ENCODE measurements at places on chromosomes 16 and 17.

- DNase-seq = peak; percentile 21
Observed at GRCh38 chr16:19884611-19885450, at the start of gene GPRC5B. TSS of gene GPRC5B (minus strand) at chr16:19884848. CDS start at chr16:19872845, 12,003 bp downstream.

GRCh38 chr16:88743693-88744576, 37.6 kb downstream of the CTU2 start:
- DNase-seq = peak; percentile 66

DNA sequence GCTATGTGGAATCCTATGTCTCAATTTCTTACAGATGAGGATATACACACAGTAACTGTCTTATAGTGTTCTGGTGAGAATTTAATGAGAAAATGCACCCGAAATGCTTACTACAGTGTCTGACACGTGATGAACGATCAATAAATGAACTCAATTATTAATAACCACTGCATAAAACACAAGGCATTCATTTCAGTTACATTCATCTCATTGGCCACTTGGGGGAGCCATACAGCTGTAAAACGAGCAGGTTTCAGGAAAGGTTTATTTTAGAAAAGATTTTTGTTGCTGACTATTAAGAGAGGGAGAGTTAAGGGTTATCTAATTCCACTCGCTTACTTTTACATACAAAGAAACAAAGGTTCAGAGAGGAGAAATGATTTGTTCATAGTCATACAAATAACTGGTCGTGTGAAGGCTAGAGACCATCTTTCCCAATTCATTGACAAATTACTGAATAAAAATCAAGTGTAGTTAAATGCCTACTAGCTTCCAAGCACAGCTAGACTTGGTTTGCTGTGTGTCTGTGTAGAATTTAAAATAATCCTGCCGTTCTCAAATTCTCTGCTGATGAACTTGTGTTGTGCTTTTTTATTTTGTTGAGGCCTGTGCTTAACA, 160.1 kb downstream of the MAP2K4 start:
- DNase-seq = no peak

- DNase-seq = no peak
Observed at GRCh38 chr17:60749050-60749449, 71.4 kb downstream of the BCAS3 start.

- DNase-seq = no peak
Observed at GRCh38 chr17:81018044-81018802, 16.7 kb upstream of the BAIAP2 start.

- peak; percentile 40 for DNase-seq
Observed at GRCh38 chr17:81665205-81666091, 957 bp downstream of the OXLD1 start.

- DNase-seq = no peak
Observed at GRCh38 chr16:60979119-60979518, 1057.1 kb downstream of the CDH8 start.

DNA sequence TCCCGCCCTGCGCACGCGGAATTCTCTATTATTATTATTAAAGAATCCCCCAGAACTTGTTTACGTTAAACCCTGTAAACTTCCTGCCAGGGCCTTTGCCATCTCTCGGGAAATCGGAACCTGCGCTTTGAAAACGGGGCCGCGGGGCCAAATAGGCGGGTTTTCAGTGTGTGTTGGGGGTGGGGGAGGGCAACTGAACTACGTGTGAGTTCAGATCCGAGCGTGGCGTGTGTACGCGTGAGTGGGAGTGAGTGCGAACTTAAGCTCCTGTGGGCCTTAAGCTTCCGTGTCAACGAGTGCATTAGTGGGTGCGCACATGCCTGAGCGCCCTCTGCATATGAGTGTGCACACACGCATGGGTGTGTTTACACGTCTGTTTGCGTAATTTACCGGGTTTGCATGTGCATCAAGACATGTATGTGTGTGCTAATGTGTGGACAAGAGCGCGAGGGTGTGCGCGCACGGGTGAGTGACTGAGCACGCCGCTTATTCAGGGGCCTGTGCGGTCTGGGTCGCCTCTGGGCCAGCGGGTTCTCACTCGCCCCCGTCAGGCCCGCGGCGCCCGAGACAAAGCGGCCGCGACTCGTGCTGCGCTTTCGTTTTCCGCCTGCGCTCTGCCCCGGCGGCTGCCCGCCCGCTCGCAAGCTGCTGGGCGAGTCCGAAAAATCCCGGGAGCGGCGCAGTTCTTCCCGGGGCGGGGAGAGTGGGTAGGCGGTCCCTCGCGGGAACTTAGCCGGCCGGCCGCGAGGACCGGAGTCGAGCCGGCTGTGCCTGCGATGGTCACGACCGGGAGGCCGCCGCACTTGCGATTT, 1.2 kb upstream of the FOXF1 start:
- DNase-seq = no peak

DNA sequence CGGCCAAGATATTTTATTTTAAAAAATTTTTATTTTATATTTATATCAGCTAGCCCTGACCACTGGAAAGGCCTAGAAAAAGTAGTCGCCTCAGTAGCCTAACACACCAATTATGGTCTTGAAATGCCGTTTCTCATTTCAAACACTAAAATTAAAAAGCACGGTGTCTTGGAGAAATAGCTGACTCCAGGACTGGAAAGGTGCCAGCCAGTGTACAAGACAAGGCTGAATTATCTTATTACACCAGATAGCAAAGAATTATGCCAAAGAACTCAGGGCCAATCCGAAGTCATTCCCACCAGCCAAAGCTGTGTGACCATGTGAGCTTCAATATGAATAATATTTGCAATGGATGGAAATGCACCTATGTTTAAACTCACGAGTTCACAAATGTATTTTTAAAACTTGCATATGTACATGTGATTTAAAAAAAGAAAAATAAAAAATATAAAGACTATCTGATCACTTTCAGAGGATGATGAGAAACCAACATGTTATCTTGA, 19.9 kb upstream of the ATP2C2 start:
- DNase-seq = no peak

- DNase-seq = no peak
Observed at GRCh38 chr16:65658787-65659220, 536.9 kb upstream of the CDH11 start.

DNA sequence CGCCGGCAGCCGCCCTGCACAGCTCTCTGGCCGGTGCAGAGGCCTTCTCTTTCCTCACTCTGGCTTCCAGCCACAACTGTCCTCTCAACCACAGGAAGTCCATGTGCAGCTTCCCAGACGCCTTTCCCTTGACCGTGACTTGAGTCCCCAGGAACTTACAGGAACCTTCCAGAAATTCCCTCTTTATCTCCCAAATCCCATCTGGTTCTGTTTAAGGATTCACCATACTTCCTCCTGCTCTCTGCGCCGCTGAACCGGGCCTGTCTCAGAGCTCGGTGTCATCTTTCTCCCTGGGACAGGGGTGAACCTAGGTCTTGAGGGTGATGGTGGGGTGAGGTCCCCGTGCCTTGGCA, 65.2 kb upstream of the ZNF469 start:
- DNase-seq = no peak

DNA sequence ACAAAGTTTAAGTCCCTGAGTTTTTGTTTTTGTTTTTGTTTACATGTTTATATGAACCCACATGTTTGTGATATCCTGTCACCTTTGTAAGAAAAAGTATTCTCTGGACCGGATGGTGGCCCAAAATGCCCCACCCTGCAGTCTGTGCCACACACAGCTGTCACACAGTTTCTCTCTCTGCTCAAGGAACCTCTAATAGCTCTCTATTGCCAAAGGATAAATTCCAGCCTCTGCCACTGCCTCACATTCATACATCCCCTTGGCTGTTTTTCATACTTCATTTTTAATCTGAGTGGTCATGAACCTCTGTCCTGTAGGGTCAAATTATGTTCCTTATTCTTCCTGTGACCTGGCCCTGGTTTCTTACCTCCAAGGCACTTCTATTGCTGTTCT, 520.3 kb upstream of the CDH5 start:
- DNase-seq = no peak

GRCh38 chr16:9048302-9048700, 43.1 kb upstream of the HAPSTR1 start:
- DNase-seq = no peak

DNA sequence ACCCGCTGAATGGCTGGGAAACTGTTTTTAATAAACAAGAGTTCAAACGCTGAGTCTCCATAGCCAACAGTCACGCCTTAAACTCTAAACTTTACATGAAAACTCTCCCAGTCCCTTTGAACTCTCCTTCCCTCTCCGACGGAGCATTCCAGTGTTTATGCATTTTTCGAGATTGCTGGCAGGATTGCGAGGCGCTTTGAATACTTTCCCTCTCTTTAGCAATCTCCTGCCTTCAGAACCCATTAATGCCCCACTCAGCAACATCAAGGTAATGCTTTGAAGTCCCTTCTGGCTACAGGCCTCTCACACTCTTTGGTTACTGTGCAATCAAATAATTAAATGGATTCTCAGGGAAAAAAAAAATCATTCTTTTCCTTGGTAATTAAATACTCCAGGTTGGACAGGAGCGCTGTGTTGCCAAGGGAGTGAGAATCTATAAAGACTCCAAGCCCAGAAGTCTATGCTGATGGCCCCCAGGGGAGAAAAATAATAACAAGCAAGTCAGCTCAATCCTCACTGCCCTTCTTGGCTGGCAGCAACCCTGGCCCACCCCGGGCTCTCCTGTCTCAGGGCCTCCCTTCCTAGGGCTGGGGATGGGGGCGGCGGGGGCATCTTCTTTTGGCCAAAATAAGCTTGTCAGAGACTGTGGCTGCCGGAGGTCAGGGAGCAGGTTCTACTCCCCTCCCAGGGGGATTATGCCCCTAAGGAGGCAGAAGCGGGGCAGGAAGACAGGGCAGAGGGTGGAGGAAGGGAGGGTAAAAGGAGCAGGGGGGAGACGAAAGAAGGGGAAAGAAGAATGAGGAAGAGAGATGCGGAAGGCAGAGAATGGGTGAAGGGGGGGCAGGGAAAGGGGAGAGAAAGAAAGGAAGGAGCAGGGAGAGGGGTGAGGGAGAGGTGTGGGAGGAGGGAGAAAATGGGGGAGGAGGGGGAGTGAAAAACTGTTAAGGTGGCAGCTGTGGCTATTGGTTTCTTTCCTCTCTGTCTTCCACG, 45.2 kb downstream of the AXIN2 start:
- no peak for DNase-seq

DNA sequence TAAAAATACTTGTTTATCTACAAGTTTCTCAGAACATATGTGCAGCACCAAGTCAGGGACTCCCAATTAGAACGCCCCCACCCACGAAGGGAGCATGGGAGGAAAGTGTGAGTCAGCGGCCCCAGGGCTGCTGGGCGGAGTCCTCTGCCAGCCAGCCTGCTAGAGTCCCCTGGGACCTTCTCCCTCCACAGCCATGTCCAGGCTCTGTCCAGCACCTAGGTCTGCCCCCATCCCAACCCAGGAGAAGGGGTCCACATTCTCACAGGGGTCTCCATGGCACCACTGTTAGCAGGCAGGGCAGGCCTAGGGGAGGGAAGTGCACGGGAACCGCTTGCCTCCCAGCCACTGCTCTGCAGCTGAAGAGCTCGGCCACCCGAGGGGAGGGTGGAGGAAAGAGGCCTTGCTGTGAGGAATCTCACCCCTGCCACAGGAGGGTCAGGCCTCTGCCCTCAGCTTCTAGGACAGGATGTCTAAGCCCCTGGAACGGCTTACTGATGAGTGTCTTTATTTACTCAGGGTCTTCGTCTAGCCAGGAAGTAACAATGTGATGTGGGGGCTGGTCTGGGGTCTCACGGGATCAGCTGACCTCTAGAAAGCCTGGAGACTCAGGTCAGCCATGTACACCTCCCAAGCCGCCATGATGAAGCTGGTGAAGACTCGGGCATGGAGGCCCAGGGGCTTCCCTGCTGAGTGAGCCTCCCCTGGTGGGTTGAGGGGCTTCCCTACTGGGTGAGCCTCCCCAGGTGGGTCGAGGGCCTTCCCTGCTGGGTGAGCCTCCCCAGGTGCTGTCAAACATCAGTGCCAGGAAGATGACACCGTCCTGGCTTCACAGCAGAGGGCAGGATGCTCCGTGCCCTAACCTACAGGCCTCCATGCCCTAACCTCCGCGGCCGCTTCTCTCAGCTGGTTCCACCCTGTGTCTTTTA, 190.3 kb downstream of the RBFOX3 start:
- peak; percentile 6 for DNase-seq

- no peak for DNase-seq
Observed at GRCh38 chr17:51188271-51188833, 22.1 kb downstream of the NME2 start.

GRCh38 chr16:56203052-56203451, 11.8 kb downstream of the GNAO1 start:
- DNase-seq = peak; percentile 55

- DNase-seq = no peak
Observed at GRCh38 chr16:31356566-31357323, 1.8 kb downstream of the ITGAX start.

GRCh38 chr17:15175356-15175755, 89.8 kb downstream of the PMP22 start:
- no peak for DNase-seq

- DNase-seq = no peak
Observed at GRCh38 chr17:29344201-29344856, 45.8 kb upstream of the TAOK1 start.

- no peak for DNase-seq
Observed at GRCh38 chr16:48479955-48480354, 94.7 kb upstream of the SIAH1 start.

- DNase-seq = no peak
Observed at GRCh38 chr17:43334738-43335402, 63.9 kb upstream of the ARL4D start.

DNA sequence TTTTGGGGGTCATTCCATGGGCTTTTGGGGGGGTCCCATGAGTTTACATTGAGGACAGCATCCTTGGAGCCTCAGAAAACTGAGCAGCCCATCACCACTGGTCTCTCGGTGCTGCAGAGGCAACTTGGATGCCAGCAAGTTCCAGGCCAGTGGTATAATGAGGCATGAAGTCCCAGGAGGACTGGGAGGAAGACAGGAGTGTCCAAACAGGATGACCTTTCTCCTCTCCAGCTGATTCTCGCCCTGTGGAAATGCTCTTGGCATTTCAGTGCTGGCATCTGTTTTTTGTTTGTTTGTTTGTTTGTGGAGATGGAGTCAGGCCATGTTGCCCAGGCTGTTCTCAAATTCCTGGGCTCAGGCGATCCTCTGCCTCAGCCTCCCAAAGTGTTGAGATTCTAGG, 347.6 kb downstream of the SNX29 start:
- no peak for DNase-seq

DNA sequence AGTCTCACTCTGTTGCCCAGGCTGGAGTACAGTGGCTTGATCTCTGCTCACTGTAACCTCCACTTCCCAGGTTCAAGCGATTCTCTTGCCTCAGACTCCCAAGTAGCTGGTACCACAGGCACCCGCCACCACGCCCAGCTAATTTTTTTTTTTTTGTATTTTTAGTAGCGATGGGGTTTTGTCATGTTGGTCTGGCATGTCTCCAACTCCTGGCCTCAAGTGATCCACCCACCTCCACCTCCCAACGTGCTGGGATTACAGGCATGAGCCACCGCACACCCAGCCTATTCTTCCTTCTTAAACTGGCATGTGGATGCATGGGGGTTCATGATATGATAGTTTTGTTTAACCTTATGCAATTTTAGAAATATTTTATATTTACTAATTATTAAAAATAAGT, 39.4 kb upstream of the VWA3A start:
- DNase-seq = no peak

- DNase-seq = no peak
Observed at GRCh38 chr16:84616515-84616914, 1.4 kb downstream of the COTL1 start.
